ENCODE measurements at places on chromosomes 11 and 22. TPM values are rescaled to one million over a fixed set of nuclear protein-coding genes. Genes with fewer than 3 reads are reported as not detected.

GRCh38 chr11:130477586-130478203 lies 29.2 kb downstream of the ADAMTS15 start:
- no peak for DNase-seq

DNA sequence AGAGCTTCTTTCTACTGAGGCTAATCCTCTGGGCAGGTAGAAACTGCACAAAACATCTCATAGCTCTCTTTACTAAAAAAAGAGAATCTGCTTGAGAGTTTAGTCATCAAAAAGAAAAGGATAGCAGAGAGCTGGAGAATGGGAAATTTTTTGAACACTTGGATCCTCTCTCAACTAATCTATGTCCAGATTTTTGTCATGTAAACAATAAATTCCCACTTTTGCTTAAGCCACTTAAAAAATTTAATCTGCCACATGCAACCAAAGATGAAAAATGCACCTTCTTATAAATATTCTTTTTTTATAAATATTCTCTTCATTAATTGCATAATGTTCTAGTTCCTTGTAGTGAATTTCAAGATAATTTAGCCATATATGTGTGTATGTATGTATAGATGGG lies 10.5 kb downstream of the OR5D16 start:
- no peak for DNase-seq

GRCh38 chr22:19079691-19080090 lies 42.5 kb downstream of the DGCR2 start:
- DNase-seq: no peak

GRCh38 chr11:122453586-122453985 lies 201.9 kb upstream of the UBASH3B start:
- DNase-seq: no peak

TRPC6 gene
- total RNA-seq: not detected
